ENCODE measurements at places on chromosomes 16 and 17.

GRCh38 chr16:11257131-11257938, 1.3 kb upstream of the SOCS1 start:
- peak; percentile 81 for DNase-seq

DNA sequence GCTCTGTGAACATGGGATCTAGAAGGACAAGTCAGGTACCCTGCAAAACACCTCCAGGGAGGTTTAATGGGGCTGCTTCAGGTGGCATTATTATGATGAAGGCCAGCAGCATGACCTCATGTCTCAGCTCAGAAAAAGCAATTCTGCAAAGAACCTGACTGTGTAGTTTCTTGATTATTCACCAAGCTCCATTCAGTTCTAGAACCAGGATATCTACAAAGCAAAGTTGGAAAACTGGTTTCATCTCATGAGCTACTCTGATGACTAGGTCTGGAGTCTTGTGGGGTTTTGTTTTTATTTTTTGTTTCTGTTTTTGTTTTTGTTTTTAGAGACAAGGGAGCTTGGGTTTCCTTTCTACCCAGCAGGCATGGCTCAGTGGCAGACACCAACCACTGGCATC, 19.0 kb upstream of the LRRC37A3 start:
- no peak for DNase-seq

DNA sequence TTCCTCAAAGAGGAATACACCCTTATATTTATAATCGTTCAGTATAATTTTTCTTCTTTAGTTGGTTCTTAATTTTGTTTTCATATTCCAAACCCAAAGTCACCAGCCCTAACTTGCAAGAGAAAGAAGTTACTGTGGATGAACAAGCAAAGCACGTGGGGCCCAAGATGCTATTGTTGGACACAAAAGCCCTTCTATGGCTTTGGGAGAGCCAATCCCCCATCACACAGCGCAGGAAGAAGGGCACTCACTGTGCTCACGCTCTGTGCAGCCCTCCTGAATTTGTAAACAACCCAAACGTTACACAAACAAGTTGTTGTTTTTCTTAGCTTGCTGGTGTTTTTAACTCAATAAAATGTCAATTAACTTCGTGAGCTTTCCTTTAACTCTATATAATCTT, 22.5 kb downstream of the SPPL2C start:
- no peak for DNase-seq

GRCh38 chr17:36461330-36462110, 25.0 kb upstream of the ZNHIT3 start:
- peak; percentile 46 for DNase-seq

DNA sequence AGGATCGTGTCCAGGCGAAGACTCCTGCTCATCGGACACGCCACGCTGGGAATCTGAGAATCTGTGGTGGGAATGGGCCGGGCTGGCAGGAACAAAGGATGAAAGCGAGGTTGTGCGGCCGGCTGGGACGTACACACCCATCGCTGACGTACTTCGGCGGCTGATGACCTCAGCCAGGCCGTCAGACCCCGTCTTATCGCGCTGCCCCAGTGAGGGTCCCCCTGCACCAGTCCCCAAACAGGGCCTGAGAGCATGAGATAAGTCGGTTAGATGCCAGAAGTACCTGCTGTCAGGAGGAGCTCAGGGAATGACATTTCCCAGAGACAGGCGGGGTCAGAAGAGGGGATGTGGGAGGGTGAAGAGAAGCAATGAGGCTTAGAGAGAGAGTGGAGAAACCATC, 16.0 kb upstream of the SP6 start:
- DNase-seq = no peak
